ENCODE measurements at places on chromosomes 16 and 17.

GRCh38 chr16:11967195-11967911, 2.3 kb downstream of the TNFRSF17 start:
- no peak for DNase-seq

DNA sequence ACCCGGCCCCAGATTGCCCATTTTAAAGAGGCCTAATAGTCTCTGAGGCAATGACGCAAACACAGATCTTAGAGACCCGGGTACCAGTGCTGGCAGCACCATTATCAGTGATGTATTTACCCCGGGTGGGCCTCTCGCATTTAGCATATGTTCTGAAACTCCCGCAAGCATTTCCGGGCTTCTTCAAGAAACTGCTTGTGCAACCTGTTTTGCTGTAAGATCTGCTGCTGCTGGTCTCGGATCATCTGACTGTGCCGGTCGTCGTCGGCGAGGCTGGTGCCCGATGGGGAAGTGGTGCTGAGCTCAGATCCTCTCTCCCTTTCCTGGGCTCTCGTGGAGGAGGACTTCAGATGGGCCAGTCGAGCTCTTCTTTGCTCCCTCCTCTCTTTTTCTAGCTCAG, 12.5 kb downstream of the CEP295NL start:
- peak; percentile 46 for DNase-seq

DNA sequence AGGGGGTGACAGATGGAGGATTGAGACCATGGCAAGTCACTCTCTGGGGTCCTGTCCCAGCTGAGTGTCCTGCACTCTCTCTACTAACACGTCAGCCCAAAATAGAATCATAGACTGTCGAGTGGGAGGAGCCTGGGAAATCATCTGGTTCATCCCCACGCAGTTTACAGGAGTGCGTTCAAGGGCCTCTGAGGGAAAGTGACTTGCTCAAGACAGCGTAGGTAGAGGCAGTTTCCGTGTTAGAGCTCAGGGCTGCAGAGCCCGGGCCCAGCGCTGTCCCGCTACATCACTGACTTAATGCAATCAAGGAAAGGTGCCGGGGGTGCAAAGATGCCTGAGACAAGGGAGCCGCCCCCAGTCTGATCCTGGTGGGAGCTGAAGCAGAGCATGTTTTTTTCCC, 10.3 kb downstream of the GSG1L2 start:
- no peak for DNase-seq

DNA sequence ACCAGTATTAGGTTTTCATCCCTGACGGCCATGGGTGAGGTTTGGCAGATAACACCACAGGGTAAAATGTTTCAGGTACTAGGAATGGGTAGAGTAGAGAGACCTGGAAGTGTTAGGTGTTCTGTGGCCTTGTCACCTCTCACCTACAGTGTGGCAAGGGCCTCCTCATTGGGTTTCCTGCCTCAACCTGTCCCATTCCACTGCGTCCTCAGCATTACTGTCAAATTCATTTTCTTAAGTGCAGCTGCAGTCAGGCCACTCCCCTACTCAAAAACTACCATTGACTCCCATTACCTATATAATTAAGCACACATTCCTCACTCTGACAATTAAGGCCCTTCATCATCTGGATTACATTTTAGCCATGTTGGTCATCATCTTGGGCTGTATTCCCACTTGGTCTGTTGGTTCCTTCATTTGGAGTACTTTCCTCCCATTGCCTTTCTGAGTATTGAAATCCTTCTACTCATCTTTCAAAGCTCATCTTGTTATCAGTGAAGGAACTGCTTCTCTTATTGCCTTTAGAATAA, 64.5 kb downstream of the NUP88 start:
- DNase-seq, result no peak

- DNase-seq, result no peak
Observed at GRCh38 chr16:72044296-72044695, 10.0 kb upstream of the HP start.

DNA sequence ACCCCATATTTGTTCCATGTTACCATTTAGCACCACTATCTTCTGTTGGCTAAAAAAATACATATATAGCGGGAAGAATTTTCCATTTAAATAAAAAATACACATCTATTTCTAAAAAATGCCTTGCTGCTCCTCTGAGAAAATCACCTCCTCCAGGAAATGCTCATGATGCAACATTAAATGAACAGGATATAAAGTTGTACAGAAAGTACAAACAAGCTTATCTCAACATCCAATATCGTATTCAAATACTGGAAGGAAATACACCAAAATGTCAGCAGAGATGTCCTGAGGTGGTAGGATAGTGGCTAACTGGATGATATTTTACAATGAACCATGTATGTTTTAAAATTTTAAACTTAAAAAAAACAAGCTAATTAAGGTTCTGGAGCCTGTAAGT, 21.3 kb downstream of the GNA13 start:
- DNase-seq, result no peak

GRCh38 chr16:51473091-51473490, 322.0 kb upstream of the SALL1 start:
- DNase-seq, result no peak

DNA sequence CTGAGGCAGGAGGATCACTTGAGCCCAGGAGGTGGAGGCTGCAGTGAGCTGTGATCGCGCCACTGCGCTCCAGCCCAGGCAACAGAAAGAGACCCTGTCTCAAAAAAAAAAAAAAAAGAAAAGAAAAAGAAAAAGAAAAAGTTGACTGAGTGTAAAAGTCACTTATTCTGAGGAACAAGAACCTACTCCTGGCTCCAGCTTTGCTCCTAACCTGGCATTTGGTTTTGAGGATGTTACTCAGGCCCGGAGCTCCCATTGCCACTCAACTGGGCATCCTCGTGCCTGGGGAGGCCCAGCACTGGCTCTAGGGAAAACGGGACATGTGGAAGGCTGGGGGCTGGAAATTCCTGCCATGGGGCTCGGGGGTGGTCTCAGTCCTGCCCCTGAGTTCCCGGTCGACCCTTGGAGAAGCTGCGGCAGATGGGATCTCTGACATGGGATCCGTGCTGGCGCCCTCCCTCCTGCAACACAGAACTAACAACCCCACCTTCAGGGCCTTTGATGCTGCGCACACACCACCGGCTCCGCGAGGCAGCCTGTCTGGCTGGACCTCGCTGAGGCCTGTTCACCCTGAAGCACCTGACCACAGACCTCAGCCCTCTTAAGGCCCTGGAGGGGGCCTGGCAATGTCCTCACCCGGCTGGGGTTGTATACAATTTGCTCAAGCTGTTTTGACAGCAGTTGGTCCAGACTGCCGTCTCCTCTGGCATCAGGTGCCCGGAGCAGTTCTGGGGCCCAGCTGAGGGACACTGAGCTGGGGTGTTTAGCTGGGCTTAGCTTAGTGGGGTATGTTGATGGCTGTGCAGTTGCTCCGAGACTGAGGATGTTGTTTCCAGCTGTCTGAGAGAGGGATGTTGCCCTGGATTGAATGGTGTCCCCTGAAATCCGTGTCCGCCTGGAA, 12.3 kb downstream of the CD7 start:
- no peak for DNase-seq

GRCh38 chr16:67563708-67564468, 1.6 kb downstream of the CTCF start:
- DNase-seq, result no peak

DNA sequence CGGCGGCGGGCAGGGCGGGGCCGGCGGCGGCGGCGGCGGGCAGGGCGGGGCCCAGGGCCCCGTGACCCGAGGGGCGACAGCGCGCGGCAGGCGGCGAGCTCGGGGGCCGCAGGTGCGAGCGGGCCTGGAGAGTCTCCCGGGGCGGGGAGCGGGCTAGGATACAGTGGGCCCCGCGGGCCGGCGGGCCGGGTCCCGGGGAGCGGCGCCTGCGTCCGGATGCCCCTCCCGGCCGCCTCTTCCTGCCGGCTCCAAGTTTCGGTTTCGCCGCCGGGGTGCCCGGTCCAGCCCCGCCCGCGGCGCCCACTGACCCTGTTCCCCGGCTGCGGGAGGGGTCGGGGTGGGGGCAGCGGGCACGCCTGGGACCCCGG, at the start of gene RNF213:
Gene RNF213 (plus strand): TSS at position 62 of the 368 bp plus-strand sequence. CDS start 2,830 bp downstream, outside the sequence.
- peak; percentile 67 for DNase-seq

- no peak for DNase-seq
Observed at GRCh38 chr16:6165330-6165979, 1067.9 kb upstream of the EEF2KMT start.

GRCh38 chr16:50269061-50269705, 2.8 kb downstream of the ADCY7 start:
- DNase-seq, result no peak

- DNase-seq, result no peak
Observed at GRCh38 chr16:88886420-88886844, 20.0 kb upstream of the PABPN1L start.

DNA sequence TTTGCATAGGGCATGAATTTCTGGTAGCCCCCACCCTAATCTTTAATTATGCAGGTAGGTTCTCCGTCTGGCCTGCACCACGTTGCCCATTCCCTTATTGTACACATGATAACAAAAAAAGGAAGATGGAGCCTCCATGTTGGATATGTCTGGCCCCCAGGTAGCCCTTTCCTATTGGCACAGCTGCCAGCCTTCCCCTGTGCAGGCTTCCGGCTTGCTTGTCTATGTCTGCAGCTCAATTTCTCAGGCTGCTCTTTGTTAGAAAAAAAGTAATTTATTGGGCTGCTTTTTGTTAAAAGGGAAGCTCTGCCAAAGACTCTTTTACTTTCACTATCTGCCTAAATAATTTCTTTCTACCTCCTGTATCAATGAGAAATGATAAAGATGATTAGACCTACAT, 5.5 kb downstream of the OR1A1 start:
- DNase-seq, result no peak

DNA sequence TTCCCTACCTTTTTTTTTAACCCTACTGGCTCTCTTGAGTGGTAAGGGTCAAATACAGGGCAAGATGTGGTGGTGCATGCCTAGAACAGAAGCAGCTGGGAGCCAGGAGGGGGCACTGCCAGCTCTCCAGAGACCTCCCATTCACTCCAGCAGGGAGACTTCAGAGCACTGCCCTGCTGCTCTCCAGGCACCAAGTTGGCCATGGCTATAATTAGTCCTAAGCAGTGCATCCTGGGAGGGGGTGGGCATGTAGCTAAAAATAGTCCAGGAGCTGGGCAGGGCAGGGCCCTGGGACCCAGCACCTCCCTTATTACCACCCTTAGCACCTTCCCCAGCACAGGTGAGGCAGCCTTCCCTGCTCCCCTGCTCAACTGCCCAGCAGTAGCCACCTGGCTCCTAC, 3.5 kb downstream of the CORO6 start:
- DNase-seq, result no peak
